ENCODE measurements at places on chromosomes 4 and X.

- DNase-seq, result no peak
Measured at GRCh38 chr4:960140-960635, 13.2 kb downstream of the DGKQ start.

GRCh38 chrX:132612821-132613564, 124.2 kb upstream of the MBNL3 start:
- DNase-seq, result peak; percentile 70

DNA sequence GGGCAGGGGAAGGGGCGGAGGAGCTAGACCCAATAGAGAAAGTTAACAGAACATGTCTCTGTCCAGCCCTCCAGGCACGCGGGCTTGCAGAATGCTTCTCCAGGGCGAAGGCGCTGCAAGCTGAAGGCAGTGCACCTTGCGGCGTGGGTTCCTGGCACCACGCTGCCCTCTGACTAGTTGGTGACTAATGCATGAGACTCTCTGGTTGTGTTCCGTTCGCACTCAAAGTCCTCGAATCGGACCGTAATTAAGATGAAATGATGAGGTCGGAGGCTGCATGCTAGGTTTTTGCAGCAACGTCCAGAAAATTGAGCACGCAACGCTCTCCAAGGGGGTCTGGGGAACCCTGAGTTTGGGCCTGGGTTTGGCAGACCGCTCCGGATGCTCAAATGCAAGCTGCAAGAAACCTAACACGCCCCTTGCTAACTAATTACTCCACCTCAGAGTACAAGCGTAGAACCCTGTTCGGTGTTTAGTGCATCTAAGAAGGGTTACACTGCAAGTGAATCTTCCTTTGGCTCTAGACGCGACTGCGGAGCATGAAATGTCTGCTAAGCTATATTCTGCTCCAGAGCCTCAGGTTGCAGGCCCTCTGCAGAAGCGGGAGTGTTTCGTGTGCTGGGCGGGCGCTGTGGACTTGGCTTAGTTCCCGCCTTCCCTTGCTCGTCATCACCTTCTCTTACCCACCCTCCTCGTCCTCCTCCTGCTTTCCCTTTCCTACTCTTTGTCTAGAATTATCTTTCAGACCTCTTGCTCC, 57.1 kb upstream of the NKAP start:
- DNase-seq, result no peak

DNA sequence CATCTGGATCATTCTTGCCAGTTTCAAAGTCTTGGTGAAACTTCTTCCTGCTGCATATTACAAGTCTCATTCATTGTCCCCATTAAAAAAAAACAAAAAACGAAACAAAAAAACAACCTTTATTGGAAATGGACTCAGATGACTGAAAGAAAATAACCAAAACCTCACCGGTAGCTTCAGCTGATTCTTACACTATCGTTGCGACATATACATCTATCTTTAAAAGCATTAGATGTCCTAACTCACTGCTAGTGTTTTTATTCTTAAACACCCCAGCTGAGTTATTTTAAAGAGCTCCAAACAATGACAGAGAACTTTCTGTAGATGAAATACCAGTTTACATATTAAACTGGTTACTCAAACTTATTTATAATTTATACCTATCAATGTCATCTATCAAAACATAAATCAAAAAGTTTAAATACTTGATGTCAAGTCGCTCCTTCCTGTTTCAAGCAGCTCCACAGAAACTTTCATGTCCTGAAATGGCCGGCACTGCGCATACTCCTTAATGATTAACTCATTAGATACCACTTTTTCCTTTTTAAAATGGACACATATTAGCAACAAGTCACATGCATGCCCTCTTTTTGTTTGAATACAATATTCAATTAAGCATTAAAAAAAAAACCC, 87.2 kb downstream of the HPRT1 start:
- no peak for DNase-seq

- DNase-seq, result no peak
Measured at GRCh38 chr4:10456260-10456594, 999 bp downstream of the ZNF518B start.

DNA sequence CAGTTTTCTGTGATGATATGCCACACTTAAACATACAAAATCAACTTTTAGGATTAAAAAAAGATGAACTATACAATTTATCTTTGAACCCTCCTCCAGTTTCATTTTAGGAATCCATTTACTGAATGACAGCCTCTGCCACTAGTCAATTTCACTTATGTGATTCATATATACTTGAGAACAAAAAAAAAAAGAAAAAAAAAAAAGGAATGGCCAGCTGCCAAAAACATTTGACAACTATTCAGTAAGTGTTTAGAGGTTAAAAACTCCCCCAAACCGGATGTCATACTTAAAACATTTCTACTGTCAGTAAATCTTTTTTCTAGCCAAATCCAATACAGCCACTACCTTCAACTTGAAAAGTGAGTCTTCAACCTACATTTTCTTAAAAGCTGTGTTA, 266.7 kb upstream of the MAGEB2 start:
- DNase-seq, result no peak

GRCh38 chr4:183358215-183358755, 36.1 kb upstream of the CLDN24 start:
- DNase-seq, result no peak

DNA sequence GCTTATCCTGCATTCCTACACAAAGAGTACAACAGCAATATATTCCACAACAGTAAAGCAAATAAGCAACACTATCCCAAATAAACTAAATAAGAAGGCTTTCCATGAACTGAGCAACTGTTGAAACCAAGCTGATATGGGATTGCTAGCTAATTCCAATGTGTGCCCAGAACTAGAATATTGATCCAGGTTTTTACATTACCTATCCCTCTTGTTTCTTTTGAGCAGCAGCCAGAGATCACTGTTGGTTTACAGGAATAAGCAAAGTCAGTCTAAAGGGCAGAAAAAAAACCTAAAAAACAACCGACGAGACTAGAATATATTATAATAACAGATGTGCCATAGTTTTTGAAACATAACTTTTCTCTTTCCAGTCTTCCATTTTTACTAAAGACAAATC, 22.4 kb upstream of the ADH4 start:
- DNase-seq, result no peak

DNA sequence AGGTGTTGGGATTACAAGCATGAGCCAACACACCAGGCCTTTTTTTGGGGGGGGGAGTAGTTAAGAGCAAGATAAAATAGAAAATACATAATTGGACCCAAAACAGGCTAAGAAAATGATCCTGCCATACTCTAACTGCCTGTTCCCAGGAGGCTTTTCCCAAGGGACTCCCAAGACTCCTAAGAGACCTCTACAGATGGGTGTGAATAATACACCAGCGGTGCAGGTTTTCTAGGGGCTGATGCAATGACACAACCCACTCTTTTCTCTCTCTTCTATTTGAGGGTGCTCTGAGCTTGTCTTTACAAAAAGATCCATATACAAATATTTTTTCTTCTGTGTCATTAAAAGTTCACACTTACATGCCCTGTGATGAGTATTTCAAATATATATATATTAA, 116.9 kb downstream of the RASL11B start:
- no peak for DNase-seq

DNA sequence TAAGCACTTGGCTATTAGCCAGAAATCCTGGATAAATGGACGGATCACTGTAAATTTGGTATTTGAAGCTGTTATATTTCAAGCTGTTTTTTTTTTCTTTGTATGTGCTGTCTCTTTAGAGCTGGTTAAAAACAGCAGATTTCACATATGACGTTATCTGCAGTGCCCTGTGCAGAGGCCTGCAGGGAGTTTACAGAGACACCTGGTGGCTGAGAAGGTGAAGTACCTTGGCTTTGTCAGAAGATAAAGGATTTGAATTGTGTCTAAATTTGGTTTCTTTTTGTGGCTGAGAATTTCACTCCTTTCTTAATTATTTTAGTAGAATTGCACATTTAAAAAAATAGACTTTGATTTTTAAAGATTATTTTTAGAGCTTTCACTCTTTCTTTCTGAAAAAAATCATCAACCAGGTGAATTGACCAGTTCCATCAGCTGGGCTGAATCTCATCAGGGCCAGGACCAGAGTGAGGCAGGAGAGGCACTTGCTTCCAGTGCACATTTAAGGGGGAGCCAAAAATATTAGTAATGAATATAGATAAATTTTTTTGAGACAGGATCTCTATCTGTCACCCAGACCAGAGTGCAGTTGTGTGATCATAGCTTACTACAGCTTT, 9.6 kb upstream of the CHRNA9 start:
- no peak for DNase-seq

- DNase-seq, result no peak
Measured at GRCh38 chrX:22922961-22923360, 76.8 kb upstream of the DDX53 start.

GRCh38 chr4:33715841-33716395, 2528.4 kb downstream of the ARAP2 start:
- no peak for DNase-seq

- DNase-seq, result no peak
Measured at GRCh38 chrX:9352694-9353411, 112.0 kb upstream of the TBL1X start.

- DNase-seq, result no peak
Measured at GRCh38 chr4:71469541-71469940, 130.7 kb downstream of the SLC4A4 start.

GRCh38 chrX:119105826-119106225, 21.8 kb downstream of the KIAA1210 start:
- DNase-seq, result no peak

DNA sequence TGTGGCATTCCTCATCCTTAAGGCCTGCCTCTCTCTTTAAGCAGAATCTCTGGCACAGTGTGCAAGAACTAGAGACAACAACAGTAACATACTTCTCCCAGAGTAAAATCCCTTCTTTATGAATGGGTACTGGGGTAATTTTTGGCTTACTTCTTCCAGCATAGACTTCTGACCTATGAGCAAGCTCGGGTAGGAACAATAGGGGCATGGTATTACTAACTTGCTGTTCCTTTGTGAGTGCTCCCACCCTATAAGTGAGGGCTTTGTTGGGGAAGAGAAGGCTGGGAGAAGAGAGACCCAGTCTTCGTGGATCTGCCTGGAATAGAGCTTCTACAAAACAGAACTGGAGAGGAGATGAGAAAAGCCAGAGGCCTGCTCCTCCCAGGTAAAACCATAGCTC, 30.2 kb downstream of the CLDN2 start:
- no peak for DNase-seq

DNA sequence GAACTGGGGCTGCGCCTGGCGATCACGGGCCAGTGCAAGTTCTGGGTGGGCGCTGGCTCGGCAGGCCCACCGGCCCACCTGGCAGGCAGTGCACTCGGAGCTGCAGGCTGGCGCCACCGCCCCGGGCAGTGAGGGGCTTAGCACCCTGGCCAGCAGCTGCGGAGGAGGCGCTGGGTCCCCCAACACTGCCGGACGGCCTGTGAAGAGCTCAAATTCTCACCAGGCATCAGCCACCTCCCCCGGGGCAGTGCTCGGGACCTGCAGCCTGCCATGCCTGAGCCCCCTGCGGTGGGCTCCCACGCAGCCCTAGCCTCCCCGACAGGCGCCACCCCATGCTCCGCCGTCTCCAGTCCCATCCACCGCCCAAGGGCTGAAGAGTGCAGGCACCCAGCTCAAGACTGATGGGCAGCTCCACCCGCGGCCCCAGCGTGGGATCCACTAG, 7.1 kb upstream of the ZNF330 start:
- DNase-seq, result no peak

- no peak for DNase-seq
Measured at GRCh38 chr4:13218326-13218958, 265.7 kb downstream of the RAB28 start.

DNA sequence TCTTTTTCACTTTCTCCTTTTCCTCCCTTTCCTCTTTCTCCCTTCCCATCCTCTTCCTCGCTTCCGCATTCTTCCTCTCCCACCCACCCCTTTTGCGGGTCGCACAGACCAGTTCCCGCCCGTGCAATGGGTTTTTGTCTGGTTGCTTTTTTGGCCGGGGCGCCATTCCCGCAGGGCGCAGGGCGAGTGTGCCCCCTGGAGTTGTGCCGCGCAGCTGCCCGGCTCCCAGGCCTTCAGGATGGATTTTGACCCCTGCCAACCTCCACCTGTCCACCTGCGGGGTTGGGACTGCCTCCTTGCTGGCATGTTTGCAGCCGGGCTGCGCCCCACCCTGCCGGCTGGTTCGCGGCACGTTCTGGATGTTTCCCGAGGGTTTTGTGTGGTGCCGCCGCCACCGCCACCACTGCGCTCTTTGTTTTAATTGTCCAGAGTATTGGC, 578 bp upstream of the SEL1L3 start:
- DNase-seq, result no peak

GRCh38 chr4:4249866-4250265, 1.8 kb upstream of the TMEM128 start:
- DNase-seq, result no peak

DNA sequence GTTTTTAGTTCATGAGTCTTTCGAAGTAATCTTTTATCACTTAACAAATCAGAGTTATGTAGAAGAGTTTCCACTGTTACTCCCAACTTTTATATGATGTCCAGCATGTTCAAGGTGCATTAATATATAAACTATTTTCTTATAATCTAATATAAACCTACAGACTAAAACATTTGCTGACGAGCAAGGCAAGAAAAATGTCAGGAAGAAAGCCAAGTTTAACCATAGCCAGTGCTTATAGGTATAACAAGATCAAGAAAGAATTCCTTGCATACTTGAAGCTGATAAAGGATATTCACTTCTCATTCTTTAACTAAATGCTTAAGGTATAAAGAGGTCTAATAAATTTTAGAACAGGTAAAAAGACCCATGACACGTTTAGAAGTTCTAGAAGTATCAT, 167.7 kb downstream of the NPNT start:
- DNase-seq, result no peak

GRCh38 chrX:85037114-85037513, 33.4 kb downstream of the APOOL start:
- DNase-seq, result no peak

DNA sequence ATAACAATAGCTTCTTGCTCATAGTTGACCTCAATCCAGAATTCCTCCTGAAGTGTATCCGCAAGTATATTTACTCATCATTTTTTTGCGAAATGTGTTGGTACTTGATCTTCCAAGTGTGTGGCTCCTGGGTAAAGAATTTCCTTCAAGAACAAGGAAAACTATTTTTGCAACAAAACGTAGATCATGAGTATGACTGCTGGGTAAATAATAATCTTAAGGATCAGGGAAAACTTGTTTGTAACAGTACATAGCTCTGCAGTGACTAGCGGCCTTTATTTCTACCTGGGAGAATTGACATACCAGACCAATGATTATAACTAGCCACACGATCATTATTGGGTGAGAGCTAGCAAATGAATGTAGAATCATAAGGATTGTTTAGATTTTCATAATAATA, 1311.7 kb downstream of the ARAP2 start:
- no peak for DNase-seq

DNA sequence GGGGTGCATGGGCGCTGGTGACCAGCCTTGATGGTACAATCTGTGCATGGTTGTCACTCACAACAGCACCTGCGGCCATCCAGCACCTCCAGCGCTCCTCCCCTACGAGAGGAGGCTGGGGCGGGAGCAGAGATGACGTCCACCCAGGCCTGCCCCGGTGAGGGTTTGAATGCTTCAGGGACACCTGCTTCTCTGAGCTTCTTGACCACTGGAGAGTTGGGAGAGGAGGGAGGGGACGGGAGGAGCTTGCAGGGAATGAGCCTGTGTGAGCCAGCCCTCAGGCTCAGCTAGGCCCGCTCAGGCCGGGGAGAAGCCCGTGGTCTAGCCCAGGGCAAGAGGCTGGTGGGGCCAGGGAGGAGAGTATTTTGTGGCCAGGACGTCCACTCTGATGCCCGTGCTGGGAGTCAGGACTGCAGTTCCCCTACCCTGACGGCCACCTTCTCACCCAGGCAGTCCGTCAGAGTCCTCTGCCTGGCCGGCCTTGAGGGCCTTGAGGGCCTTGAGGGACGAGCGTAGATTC, 59.2 kb downstream of the CPZ start:
- peak; percentile 37 for DNase-seq

- no peak for DNase-seq
Measured at GRCh38 chr4:24032371-24032989, 142.6 kb upstream of the PPARGC1A start.

- DNase-seq, result no peak
Measured at GRCh38 chr4:17469931-17470674, 41.8 kb downstream of the QDPR start.
